Daoy (cell line): ENCODE measurements at places on chromosomes 6 and 20. TPM values are rescaled to one million over a fixed set of nuclear protein-coding genes. Genes with fewer than 3 reads are reported as not detected.

DNA sequence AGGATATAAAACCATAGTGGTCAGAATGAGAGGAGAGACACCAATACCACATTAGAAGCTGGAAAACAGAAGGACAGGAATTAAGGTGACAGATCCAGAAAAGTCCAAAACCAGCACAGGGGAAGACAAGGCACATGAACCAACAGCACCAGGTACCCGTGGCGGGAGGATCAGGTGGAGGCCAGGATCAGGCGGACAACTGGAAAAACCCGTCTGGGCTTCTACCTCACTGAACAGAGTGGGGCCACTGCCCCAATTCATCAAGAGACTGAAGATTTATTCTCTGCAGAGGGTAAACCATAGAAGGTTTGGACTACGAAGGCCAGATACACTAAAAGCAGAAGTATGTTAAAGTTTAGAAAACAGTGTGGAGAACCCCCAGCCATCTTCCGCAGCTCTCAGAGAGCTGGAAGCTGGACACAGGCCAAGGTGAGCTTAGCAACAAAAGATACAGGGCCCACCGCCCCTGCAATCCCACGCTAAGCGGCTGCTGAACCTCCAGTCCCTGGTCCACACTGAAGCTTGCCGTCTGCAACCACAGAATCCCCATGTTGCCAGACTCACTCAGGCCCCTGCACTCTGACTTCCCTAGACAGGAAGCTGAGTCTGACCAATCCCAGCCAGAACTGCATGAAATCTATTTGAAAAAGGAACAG lies 29.9 kb downstream of the ABHD12 start:
- peak; percentile 25 for DNase-seq

DNA sequence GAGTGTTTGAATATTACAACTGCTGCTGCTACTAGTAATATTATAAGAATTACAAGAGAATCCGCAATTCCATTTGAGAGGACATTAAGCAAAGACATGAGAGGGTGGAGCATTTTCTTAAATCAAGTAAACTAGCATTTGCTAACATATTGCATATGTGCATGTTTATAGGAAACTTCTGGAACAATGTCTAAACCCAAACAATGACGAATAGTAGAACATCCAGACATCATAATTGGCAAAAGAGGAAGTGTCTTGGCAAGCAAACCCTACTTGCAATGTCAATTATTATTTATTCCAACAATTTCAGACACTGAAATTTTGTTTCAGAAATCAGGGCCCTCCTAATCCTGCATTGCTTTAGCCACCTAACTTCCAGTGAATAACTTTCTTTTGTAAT lies 1155.3 kb upstream of the GJE1 start:
- no peak for DNase-seq

GRCh38 chr6:91497770-91498169 lies 910.9 kb upstream of the MAP3K7 start:
- no peak for DNase-seq

DNA sequence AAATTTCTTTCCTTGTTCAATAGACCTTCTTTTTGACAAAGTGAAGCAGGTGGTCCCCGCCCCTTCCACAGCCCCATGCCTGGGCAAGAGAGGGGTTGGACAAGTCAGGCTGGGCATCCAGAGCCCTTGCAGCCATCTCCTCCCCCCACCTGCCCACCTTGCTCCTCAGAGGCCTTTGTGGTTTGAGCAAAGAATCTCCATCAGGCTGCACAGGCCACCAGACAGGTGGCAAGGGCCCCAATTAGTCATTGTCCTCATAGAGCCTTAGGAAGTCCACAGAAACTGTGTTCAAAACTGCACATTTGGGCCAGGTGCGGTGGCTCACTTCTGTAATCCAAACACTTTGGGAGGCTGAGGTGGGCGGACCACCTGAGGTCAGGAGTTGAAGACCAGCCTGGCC lies 1.5 kb upstream of the MAPK13 start:
- no peak for DNase-seq

- DNase-seq, result no peak
Observed at GRCh38 chr20:57001126-57001767, 265.2 kb downstream of the BMP7 start.

- no peak for DNase-seq
Observed at GRCh38 chr20:31790401-31790800, 28.8 kb upstream of the MYLK2 start.

GRCh38 chr6:12555267-12555666 lies 161.3 kb upstream of the PHACTR1 start:
- no peak for DNase-seq

DNA sequence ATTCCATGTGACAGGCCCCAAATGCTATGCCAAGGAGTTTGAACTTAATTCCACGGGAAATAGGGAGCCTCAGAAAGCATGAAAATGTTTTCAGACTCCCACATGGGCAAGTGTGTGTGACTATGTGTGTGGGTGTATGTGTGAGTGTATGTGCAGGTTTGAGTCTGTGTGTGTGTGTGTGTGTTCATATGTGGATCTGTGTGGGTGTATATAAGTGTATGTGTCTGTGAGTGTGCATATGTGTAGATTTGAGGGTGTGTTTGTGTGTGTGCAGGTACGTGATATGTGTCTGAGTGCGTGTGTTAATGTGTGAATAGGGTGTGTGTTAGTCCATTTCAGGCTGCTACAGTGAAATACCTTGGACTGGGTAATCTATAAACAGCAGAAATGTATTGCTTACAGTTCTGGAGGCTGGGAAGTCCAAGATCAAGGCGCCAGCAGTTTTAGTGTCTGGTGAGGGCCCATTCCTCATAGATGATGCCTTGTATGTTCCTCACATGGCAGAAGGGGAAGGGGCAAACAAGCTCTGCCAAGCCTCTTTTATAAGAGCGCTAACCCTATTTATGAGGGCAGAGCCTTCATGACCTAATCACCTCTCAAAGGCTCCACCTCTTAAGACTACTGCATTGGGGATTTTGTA lies 181.1 kb upstream of the TAB2 start:
- no peak for DNase-seq

GRCh38 chr20:46063652-46064054 lies 26.1 kb downstream of the NCOA5 start:
- DNase-seq, result no peak

The HLA-DQB1 gene
- 0.23 and 0.51 TPM in 2 replicates for total RNA-seq

The LHFPL5 gene
- total RNA-seq, result not detected in 2 replicates

The C6orf58 gene
- total RNA-seq, result 0.39 and 0.69 TPM in 2 replicates

The FNDC11 gene
- total RNA-seq, result not detected in 2 replicates

The MYCT1 gene
- total RNA-seq, result 0.06 and 0.15 TPM in 2 replicates

The KIAA1755 gene
- 0.30 and 1.0 TPM in 2 replicates for total RNA-seq
